ENCODE measurements at places on chromosomes 3 and 15.

DNA sequence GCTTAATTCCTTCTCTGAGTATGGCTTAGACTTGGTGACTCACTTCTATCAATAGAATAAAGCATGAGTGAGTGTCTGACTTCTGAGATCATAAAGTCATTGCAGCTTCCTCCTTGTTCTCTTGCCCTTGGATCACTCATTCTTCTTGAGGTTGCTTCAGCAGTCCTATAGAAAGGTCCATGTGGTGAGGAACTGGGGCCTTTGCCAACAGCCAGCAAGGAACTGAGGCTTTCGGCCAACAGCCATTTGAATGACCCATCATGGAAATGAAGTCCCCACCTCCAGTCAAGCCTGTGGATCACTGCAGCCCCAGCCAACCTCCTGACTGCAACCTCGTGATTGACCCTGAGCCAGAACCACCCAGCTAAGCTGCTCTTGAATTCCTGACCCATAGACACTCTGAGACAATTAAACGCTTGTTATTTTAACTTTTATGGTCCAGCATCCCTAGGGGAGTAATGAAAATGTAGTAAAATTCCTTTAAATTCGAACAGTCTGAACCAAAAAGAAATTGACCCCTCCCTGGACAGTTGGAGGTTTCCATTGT, 84.5 kb downstream of the WDR76 start:
- no peak for DNase-seq

DNA sequence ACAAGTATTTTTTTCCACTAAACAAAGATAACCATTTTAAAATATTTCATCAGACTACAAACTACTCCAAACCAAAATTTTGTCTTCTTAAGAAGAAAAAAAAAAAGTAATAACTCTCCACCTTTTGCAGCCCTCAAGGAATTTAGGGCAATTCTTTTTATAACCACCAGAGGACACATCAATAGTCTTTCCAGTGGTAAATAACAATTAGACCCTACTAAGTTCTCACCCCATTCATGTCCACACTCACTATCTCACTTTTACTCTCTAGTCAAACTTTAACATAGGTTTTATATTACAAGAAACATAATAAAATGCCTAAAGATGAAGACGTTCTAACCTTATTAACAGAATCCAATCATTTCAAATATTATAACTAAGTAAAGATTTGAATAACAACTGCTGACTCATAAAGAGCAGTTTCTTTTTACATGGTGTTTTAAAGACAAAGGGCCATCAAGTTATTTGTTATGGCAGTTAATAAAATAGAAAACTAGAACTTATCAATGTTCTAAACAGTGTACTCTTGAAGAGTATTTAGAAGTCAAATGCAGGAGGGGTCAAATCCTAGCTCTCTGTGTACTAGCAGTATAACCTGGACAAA, 33.0 kb downstream of the CCDC39 start:
- no peak for DNase-seq

- DNase-seq, result no peak
Observed at GRCh38 chr3:183818706-183819624, 6.4 kb downstream of the MAP6D1 start.

- no peak for DNase-seq
Observed at GRCh38 chr3:71513515-71513914, 70.0 kb downstream of the FOXP1 start.

DNA sequence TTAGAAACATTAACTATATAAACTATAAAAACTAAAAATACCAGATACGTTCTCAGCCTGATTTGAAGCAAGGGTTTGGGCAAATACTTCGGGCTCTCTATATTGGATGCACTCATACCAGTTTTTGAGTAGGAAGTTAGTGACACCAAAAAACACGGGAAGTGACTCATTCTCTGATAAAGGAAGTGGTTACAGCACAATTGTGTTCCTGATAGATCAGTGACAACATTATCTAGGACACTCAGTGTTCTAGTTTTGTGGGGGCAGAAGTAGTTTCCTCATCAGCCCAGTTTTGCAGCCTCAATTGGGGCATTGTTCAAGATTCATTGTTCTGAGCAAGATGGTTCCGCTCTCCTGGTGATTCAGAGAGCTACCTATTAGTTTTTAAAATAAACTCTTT, 469.6 kb upstream of the DPPA4 start:
- DNase-seq, result no peak

GRCh38 chr3:111702996-111703985, 108.1 kb upstream of the ZBED2 start:
- no peak for DNase-seq

DNA sequence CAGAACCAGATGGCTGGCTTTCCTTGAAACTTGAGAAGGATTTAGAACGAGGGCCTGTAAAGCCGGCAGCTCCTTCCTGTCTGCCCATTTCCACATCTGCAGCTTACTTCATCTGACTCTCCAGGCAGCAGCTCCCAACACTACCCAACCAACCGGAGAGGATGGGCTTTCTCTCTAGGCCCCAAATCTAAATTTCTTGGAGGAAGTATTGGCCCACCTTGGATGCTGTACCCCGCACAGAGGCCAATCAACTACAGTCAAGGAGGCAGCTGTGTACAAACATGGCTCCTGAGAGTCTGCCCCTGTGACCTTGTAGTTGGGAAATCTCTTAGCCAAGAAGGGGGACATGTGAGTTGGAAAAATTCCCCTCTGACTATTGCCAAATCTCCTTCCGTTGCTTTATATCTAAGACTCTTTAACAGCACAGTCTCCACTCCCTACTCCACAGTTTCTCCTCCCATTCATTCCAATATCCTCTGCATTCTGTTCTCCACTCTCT, 8.0 kb upstream of the ACAP2 start:
- no peak for DNase-seq

GRCh38 chr3:187947927-187948682, 202.8 kb upstream of the BCL6 start:
- DNase-seq, result no peak

- DNase-seq, result no peak
Observed at GRCh38 chr3:183031826-183032225, 51.5 kb upstream of the DCUN1D1 start.

- no peak for DNase-seq
Observed at GRCh38 chr15:97200161-97200560, 760.3 kb upstream of the ARRDC4 start.

- DNase-seq, result no peak
Observed at GRCh38 chr3:186057594-186057993, 51.3 kb downstream of the ETV5 start.

GRCh38 chr3:58207954-58208353, 2.8 kb downstream of the DNASE1L3 start:
- DNase-seq, result no peak

DNA sequence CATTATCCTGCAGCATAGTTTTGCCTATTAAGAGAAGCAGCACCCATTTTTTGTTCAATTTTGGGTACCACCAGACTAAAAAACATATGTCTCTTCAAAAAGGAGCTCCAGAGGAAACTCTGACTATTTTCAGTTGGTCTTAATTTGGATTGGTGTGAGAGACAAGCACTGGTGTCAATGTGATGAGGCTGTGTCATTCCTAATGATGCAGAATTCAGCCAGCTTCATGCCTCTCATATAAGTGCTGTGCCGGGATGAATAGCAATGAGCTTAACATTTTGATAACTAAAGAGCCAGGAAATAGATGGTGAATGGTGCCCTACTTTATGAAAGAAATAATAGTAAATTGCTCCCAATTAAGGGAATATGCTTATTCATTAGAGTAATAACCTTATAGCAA, 15.9 kb downstream of the POPDC2 start:
- DNase-seq, result no peak

DNA sequence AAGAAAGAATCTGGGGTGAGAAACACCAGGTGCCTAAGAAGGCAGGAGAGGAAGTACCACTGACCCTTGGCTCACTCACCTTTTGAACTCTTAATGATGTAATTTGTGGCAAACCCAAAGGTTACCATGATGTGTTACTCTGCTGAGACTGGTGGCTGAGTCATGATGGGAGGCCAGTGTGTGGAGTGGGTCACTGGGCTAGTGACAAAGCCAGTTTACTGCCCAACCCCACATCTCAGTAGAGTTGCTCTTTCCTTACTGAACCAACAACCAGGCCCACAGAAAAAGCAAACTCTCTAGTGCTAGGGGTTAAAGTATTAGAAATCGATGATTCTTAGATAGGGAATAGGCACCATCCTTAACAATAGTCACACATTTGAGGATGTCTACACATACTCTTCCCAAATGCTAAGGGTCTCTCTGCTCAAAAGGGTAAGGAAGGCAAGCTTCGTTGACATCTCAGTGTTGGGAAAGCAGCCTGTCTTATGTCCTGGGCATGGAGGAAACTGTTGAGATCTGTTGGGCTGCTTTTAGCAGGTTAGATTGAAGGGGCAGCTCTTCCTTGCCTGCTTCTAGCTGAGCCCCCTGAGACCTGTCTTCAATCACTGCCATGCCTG, 3.1 kb downstream of the RBP2 start:
- no peak for DNase-seq

- DNase-seq, result no peak
Observed at GRCh38 chr3:7658294-7658693, 797.4 kb downstream of the GRM7 start.

DNA sequence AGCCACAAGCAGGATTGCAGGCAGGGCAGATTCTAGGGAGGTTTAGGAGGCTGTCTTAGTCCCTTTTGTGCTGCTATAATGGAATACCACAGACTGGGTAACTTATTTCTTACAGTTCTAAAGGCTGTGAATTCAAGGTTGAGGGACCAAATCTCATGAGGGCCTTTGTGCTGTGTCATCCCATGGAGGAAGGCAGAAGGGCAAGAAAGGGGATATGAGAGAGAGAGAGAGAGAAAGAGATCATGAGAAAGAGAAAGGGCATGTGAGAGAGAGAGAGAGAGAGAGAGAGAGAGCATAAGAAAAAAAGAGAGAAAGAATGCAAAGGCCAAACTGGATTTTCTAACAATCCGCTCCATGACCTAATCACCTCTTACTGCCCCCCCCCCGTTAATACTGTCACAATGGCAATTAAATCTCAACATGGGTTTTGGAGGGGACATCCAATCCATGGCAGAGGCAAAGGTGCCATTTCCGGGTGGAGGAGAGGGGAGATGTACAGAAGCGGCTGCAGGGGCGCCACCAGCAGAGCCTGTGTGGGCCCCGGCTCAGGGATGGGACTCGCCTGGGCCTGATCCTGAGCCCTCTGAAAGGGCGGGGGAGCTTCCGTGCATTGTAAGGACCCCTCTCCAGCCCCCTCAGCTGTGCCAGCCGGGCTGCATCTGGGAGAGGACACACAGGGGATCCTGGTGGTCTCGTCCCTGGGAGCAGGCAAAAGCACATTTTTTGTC, 20.5 kb downstream of the MRPS11 start:
- no peak for DNase-seq

GRCh38 chr3:148790370-148790769, 37.2 kb upstream of the CPB1 start:
- no peak for DNase-seq

DNA sequence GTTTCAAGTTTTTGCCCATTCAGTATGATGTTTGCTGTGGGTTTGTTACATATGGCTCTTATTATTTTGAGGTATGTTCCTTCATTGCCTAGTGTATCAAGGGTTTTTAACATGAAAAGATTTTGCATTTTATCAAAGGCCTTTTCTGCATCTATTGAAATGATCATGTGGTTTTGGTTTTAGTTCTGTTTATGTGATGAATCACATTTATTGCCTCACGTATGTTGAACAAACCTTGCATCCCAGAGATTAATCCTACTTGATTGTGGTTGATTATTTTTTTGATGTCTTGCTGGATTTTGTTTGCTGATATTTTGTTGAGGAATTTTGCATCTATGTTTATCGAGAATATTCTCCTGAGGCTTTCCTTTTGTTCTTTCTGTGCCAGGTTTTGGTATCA, 39.4 kb downstream of the TMCO5A start:
- DNase-seq, result no peak

- DNase-seq, result no peak
Observed at GRCh38 chr15:69390575-69390974, 23.6 kb upstream of the KIF23 start.

DNA sequence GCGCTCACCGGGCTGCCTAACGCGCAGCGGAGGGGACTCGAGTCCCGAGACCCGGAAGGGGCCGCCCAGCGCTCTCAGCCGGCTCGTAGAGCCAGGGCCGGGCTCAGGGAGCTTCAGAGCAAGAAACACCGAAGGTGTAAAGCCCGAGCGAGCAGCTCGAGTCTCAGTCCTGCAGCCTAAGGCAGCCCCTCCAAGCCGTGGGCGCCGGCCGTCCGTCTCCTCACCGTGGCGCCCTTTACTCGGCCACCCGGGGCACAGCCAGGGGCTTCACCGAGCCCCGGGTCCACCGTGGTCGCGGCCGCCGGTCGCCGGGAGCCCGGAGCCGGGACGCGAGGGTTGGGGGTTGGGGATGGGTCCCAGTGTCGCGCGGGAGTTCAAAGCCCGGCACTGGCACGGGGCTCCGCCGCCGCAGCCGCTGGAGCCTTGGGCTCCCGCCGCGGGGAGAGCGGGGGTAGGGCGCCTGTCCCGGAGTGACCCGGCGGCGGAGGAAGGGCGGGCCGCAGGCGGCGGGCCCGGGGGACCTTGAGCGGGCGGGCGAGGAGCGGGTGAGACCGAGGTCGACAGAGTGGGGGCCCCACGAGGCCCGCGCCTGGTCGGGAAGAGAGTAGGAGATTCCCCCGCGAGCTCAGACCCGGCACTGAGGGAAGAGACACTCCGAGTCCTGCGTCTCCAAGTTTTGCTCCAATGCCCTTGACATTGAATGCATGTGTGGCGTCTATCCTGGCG, 26.9 kb upstream of the THRB start:
- no peak for DNase-seq

DNA sequence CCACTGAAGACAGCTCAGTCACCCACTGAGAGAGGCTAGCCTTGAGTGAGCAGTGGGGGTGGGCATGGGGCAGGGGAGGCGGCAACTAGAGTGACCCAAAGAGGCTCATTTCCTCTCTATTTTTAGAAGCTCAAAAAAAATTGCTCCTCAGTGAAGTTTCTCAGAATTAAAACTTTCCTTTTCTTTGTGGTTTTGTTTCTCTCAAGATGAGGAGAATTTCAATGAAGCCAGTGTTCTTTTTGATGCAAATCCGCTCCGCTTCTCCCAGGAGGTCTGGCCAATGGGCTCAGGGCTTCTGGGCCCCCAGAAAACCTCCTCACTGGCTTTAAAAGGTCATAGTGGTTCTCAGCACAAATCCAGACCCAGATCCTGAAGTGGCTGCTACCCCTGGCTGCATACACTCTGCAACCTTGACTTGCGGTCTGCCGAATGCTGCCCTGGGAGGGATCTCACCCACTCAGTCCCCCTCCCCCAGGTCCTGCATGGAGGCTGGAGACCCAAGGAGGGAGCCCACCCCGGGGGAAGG, at the start of gene ACSBG1:
Gene ACSBG1 (minus strand): TSS at position 51 of the 526 bp plus-strand sequence. CDS start 64 bp downstream, outside the sequence.
- DNase-seq, result no peak

DNA sequence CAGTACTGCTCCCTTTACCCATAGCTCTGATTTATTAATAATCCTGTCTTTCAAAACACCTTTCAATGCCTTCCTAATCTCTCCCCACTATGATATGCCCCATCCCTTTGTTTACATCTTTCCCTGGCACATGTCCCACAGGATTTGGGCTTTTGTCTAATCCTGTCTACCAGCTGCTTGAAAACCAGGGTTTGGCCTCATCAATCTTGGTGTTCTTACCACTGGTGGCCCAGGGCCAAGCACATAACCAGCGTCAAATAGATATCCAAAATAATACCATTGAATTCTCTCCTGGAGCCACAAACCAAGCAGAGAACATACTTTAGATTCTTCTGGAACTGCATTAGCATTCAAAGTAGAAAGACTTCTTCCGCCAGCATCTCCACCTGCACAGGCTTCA, 104.8 kb upstream of the PPP2R3A start:
- DNase-seq, result no peak
